Fibroblast of the aortic adventitia (primary cell): ENCODE measurements at places on chromosomes 5 and 9. TPM values are rescaled to one million over a fixed set of nuclear protein-coding genes. Genes with fewer than 3 reads are reported as not detected.

DNA sequence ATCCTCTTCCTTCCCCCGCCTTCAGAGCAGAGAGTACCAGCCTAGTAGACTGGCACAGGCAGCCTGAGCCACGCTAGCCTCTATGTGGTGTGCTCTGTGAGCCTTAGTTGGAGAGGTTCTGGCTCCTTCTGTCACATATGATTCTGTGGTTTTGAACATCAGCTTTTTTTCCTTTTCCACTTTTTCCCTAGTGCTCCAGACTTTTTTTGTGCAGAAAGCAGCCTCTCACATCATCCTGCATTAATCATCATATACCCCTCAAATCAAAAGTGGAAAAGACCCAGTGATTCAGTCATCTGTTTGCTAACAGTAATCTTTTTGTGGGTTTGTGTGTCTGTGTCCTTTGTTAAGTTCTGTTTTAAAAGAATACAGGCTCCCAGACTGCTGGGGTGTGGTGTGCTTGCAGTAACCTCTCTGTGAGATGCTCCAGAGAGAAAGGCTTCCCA is 663.9 kb upstream of the RGMB start:
- DNase-seq, result peak; percentile 83

DNA sequence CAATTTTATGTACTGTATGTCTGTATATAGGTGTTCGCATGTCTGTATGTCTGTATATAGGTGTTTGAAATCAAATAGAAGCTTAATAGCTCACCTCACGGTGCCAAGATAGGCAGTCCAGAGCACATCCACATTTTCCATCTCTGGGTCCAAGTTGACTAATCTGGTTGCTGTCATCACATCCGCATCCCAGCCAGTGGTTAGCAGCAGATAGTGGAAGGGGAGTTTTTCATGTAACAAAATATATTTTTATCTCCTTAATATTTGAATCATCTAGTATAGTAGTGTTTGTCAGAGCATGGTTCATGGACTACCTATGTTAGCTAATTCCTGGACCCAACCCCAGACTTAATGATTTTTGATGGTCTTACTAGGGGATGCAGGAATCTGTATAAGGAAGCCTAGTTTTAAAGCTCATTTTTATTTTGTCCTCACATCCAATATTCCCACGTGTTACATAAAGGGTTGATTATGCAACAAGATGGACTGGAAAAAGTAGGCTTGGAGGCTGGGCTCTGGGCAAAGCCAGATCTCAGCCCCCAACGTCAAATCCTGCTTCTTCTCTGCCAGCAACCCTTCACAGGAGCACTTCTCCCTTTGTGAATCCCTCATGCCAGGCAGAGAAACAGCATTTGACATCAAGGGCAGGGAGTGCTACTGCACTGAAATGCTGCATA is 219.7 kb downstream of the ZSWIM6 start:
- peak; percentile 38 for DNase-seq

ARL14EPL gene
- total RNA-seq, result 0.18 TPM in 1 of 2 replicates, not detected in the other

MSANTD3 gene
- total RNA-seq, result 50.9 and 76.1 TPM in 2 replicates

TAF1L gene
- total RNA-seq, result not detected in 2 replicates

DNA sequence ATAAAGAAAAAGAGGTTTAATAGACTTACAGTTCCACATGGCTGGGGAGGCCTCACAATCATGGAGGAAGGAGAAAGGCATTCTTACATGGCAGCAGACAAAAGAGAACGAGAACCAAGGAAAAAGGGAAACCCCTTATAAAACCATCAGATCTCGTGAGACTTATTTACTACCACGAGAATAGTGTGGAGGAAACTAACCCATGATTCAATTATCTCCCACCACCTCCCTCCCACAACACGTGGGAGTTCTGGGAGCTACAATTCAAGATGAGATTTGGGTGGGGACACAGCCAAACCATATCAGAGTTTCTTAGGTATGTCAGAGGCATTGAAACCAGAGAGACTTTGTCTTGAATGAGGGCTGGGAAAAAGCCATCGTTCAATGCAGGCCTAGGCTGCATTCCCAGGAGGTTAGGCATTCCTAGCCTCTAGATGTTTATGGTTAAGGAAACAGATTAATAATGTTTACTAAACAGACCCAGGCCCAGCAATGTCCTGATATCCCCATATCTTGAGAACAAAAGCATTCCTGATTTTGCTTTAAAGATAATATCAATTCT is 7.5 kb upstream of the PAIP1 start:
- peak; percentile 9 for DNase-seq

- no peak for DNase-seq
These were observed 1.2 kb downstream of the KIAA1958 start for GRCh38 chr9:112487799-112488340.

SCGB3A2 gene
- total RNA-seq, result not detected in 2 replicates

EQTN gene
- total RNA-seq, result not detected in 2 replicates

GRCh38 chr9:116900543-116900942 is 213.4 kb downstream of the TRIM32 start:
- no peak for DNase-seq

- DNase-seq, result peak; percentile 59
These were observed 122.9 kb downstream of the NXNL2 start for GRCh38 chr9:88657893-88658292.

DNA sequence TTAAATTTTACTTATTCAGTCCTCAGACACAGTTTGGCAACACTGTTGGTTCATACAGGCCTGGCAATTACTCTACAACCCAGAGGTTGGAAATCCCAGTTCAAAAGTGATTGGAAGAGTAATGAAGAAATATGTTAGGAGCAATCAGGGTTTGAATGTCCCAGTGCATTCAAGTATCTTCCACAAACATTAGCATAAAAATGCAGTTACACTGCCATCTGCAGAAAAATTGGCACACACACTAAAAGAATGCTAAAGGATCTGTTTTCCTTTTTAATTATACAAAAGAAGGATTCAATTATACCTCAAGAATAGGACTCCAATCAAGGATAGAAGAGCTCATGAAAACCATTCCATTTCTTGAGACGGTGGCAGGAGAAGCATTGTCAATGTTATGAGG is 130.2 kb downstream of the DNAH5 start:
- peak; percentile 1 for DNase-seq

LRRC19 gene
- not detected in 2 replicates for total RNA-seq

CARD19 gene
- total RNA-seq, result 12.4 and 38.9 TPM in 2 replicates

IL5 gene
- not detected in 2 replicates for total RNA-seq

TAF11L10 gene
- not detected in 2 replicates for total RNA-seq

CARD6 gene
- total RNA-seq, result 24.2 and 34.3 TPM in 2 replicates

GRCh38 chr5:1961304-1961946 is 78.7 kb upstream of the IRX4 start:
- no peak for DNase-seq

GRCh38 chr9:19875291-19875920 is 86.6 kb upstream of the SLC24A2 start:
- no peak for DNase-seq

DNA sequence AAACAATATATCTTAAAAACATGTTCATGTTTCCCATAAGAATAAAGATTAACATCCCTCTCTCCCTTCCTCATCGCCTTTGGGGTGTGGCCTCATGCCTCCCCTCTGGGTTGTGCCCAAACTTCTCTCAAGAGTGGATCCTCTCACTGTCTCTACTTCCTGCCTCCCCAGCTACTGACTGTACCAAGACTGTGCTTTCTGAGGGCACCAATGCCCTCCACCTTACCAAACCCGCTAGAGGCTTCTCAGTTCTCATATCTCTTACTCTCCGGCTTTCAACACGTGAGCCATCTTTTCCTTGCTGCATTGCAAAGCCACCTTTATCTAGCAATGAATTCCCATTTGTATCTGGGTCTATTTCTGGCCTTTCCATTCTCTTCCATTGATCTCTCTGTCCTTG is 34.4 kb upstream of the KCNIP1 start:
- no peak for DNase-seq

MYOZ3 gene
- total RNA-seq, result 0.16 and 0.72 TPM in 2 replicates

NUTM2F gene
- not detected in 2 replicates for total RNA-seq

GRCh38 chr5:172725785-172726184 is 45.2 kb downstream of the DUSP1 start:
- DNase-seq, result no peak

GRCh38 chr9:127794001-127794791 is 8.4 kb downstream of the CDK9 start:
- no peak for DNase-seq

SHISAL2B gene
- total RNA-seq, result not detected in 2 replicates

- no peak for DNase-seq
These were observed 870.7 kb upstream of the CDH10 start for GRCh38 chr5:25515525-25515924.

DNA sequence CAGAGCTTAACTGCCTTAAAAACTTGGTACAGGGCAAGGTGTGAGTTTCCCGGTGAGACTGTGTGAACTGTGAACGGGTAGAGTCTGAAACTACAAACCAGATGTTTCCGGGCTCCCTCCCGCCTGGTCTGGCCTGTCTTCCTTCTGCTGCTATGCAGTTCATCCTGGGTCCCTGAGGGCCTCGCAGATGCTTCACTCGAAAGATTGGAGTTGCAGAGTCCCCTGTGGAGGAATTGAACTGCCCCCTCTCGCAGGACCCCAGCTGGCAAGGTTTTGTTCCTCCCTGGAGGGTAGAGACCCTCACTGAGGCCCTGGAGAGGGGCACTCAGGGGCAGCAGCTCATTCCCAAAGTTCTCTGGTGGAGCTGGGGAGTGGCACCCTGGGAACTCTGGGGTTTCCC is 533 bp downstream of the DCANP1 start:
- no peak for DNase-seq

DNA sequence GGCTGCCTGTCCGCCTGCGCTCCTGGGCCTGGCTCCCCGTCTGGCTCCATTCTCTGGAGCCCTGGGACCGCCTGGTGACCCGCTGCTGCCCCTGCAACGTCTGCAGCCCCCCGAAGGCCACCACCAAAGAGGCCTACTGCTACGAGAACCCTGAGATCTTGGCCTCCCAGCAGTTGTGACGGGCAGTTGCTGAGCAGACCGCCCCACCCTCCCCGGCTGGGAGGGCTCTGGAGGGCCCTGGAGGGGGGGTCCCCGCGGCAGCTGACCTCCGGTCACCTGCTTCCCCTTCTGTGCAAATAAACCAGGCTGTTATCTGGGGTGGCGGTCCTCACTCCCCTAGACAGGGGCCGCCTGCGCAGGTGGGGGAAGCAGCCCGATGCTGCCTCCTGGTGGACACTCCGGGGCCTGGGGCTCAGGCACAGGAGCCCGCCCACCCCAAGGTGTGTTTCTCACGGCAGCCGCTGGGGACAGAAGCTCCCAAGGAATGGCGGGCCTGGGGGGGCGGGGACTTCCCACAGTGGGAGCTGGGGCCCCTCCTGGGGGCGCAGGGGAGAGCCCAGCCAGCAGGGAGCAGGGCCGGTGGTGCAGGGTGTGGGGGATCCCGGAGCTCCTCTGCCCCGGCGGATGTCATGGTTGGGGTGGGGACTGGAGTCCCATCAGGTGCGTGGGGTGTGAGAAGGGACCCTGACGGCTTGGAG is 4.7 kb upstream of the TUBB4B start:
- peak; percentile 69 for DNase-seq

WHRN gene
- total RNA-seq, result 2.1 and 3.5 TPM in 2 replicates

DNA sequence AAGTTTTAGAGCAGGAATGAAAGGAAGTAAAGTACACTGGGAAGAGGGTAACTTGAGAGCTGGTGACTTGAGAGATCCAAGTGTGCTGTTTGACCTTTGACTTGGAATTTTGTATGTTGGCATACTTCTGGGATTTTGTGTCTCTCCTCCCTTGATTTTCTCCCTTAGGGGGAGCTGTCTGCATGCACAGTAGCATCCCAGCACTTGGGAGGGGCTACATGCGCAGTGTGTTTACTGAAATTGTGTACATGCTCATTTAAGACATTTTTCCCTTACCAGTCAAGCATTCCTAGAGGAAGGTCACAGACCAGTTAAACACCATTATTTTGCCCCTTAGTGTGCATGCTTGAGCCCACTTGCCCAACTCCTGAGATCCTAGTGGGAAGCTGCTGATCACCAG is 120.1 kb downstream of the ZNF622 start:
- no peak for DNase-seq

- no peak for DNase-seq
These were observed 355.3 kb downstream of the ZSWIM6 start for GRCh38 chr5:61687371-61687770.
